ENCODE measurements at places on chromosomes 12 and 14. TPM values are rescaled to one million over a fixed set of nuclear protein-coding genes. Genes with fewer than 3 reads are reported as not detected.

GRCh38 chr12:116558280-116559161 lies 660 bp upstream of the MAP1LC3B2 start:
- no peak overlapping the region for H3K4me3 ChIP-seq
- no peaks in the 10 kb centered on the region for H3K36me3 ChIP-seq
- DNase-seq, result no peak
- H3K4me1 ChIP-seq, result peaks cover 28% of the 10 kb centered on the region

The POLE gene
- total RNA-seq, result 21.5 TPM

GRCh38 chr14:99466758-99467157 lies 13.9 kb downstream of the SETD3 start:
- no peak overlapping the region for H3K4me3 ChIP-seq
- H3K4me1 ChIP-seq, result peaks cover 23% of the 10 kb centered on the region

GRCh38 chr12:20716037-20716436 lies 20.9 kb downstream of the SLCO1C1 start:
- H3K4me3 ChIP-seq, result no peak overlapping the region
- H3K27ac ChIP-seq, result no peak overlapping the region
- no peaks in the 10 kb centered on the region for H3K36me3 ChIP-seq
- H3K27me3 ChIP-seq, result no peaks in the 10 kb centered on the region
- H3K4me1 ChIP-seq, result no peaks in the 10 kb centered on the region
- no peak for DNase-seq

DNA sequence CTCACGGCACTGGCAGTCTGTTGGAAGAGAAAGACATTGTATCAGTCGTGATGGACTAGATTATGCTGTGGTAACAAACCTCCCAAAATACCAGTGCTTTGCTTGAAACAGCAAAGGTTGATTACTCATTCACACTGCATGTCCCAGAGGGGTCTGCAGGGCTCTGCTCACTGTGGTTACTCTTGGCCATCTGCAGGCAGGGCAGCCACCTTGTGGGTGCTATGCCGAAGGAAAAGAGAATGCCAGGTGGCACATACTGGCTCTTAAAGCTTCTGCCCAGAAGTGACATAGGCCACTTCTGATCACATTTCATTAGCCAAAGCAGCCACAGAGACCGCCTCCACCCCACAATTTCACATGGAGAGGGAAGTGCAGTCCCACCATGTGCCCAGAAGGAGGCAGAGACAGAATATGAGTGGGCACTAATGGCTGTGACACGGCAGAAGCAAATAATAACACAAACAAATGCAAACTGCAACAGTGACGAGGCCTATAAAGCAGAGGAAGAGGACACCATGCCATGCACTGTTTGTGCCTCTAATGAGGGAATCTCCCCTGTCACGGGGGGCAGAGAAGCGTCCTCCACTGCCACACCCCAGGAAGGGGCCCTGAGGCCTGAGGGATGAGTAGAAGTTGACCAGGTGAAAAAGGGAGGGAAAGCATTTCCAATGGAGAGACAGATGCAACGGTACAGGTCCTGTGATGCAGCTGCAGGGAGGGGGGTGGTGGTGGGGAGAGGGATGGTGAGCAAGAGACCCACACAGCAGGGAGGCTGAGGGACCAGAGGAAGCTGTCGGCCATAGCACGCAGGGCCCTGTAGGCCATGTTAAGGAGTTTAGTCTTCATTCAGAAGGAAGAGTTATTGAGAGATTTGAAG lies 51.7 kb upstream of the KICS2 start:
- no peaks in the 10 kb centered on the region for H3K4me1 ChIP-seq
- no peaks in the 10 kb centered on the region for H3K36me3 ChIP-seq
- H3K27ac ChIP-seq, result no peak overlapping the region
- DNase-seq, result peak; percentile 9

The GOLGA3 gene
- 53.6 TPM for total RNA-seq

DNA sequence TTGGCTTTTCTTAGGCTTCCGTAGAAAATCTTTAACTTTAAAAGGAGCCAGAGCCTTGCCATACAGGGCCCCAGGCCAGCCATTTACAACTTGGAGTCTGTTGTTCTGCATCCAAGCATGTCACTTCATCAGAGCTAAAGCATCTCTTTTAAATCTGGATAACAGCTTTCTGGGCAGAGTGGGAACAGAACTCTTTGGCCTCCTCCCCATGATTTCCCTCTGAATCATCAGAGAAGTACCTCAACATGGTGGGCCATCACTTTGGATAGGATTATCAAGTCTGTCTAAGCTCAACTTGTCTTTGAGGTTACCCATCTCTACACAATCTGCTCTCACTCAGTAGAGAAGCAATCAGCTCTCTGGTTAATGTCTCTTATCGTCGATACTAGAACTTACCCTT lies 170.9 kb downstream of the SLC6A15 start:
- no peak overlapping the region for H3K4me3 ChIP-seq
- no peak overlapping the region for H3K27ac ChIP-seq
- no peaks in the 10 kb centered on the region for H3K27me3 ChIP-seq
- DNase-seq, result peak; percentile 76

DNA sequence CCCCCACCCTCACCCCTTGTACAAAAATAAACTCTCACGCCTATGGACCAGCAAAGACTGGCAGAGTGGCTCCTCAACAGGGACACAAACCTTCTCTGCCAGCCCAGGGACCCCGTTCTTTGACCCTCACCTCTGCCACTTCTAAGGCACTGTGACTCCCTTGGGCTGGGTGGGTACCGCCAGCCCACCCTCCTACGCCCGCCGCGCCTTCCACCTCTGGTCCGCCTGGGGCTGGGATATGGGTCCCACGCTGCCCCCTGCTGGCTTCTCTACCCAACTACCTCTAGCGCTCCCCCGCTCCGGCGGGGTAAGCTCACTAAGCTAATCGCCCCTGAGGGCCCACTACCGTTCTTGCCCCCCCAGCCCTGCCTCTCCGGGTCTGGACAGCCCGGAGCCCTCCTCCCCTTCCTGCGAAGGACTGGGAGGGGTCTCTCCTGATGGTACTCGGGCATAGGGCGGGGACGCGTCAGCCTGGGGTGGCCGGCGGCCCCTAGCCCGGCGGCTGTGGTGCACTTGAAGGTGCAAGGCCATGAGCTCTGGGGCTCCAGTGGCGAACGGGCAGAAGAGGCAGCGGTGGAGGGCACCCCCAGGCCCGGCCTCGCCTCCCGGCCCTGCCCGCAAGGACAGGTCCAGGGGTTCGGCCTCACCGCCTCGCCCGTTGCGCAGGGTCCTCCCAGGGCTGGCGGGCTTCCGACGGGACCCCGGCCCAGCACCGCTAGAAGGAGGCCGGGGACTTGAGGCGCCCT lies 8.1 kb downstream of the ZNF219 start:
- H3K4me3 ChIP-seq, result no peak overlapping the region
- no peak for DNase-seq
- H3K27me3 ChIP-seq, result no peaks in the 10 kb centered on the region
- H3K4me1 ChIP-seq, result peaks cover 24% of the 10 kb centered on the region
- H3K27ac ChIP-seq, result no peak overlapping the region

DNA sequence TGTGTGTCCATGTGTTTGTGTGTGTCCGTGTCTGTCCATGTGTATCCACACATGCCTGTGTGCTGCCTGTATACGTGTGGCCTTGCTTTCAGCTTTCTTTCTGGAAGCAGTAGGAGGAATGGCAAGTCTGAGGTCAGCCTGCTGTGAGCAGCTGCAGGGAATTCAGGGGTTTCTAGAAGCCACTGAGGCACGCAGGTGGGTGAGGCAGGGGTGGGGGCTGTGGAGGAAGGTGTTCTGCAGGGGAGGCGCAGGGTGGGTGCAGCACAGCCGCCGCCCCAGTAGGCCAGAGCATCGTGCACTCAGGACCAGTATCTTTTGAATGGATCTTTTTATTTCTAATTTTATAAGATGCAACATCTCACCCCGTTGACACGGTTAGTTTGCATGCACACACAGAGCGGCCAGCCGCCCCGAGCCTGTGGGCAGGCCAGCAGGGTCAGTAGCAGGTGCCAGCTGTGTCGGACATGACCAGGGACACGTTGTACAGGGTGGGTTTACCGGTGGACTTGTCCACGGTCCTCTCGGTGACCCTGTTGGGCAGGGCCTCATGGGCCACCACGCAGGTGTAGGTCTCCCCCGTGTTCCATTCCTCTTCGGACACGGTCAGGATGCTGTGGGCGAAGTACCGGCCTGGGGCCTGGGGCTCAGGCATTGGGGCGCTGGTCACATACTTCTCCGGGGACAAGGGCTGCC lies 327.7 kb downstream of the TMEM121 start:
- no peaks in the 10 kb centered on the region for H3K4me1 ChIP-seq
- H3K27me3 ChIP-seq, result no peaks in the 10 kb centered on the region
- no peak for DNase-seq
- H3K4me3 ChIP-seq, result no peak overlapping the region
- no peaks in the 10 kb centered on the region for H3K36me3 ChIP-seq

The DLGAP5 gene
- total RNA-seq, result 12.4 TPM

The IL26 gene
- total RNA-seq, result not detected

GRCh38 chr14:20419419-20419818 lies 6.1 kb upstream of the TEP1 start:
- H3K27ac ChIP-seq, result no peak overlapping the region
- H3K36me3 ChIP-seq, result no peaks in the 10 kb centered on the region
- H3K4me1 ChIP-seq, result no peaks in the 10 kb centered on the region

DNA sequence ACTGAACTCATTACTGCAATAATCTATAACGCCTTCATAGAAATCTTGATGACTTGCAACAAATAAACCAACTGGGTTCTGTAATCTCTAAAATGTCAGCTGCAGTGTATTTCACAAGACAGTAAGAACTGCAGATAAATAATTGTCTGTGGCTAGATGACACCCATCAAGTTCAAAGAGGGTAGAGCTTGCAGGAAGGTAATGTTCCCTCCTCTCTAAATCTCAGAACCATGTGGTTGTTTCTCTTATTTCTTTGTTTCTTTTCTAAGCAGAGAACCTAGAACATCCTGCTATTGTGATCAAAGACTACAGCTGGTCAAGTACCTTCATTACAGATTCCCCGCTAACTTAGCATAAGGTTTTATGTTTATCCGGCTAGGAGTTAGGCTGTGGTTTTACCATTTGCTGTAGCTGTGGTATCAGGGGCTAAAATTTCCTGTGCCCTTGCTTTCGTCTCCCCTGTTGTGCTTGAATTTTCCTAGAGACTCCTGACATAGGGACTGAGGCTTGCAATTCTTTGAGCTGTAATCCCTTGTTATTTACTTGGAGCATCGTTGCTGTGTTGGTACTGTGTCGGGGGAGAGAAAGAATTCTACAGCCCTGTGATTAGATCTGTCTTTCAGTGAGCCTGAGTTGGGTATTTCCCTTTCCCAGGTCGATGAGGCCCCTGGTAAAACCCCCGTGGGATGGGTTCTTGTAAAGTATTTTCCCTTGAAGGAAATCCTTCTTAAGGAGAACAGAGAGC lies 253.1 kb upstream of the BTG1 start:
- no peaks in the 10 kb centered on the region for H3K4me1 ChIP-seq
- no peak overlapping the region for H3K4me3 ChIP-seq
- no peaks in the 10 kb centered on the region for H3K36me3 ChIP-seq
- no peak overlapping the region for H3K27ac ChIP-seq

- no peaks in the 10 kb centered on the region for H3K36me3 ChIP-seq
- peaks cover 35% of the 10 kb centered on the region for H3K27me3 ChIP-seq
- H3K4me3 ChIP-seq, result no peak overlapping the region
- no peak overlapping the region for H3K27ac ChIP-seq
Measured at GRCh38 chr12:64825143-64826021, 935 bp downstream of the TBC1D30 start.

- H3K27ac ChIP-seq, result no peak overlapping the region
- H3K4me1 ChIP-seq, result no peaks in the 10 kb centered on the region
- H3K4me3 ChIP-seq, result no peak overlapping the region
- H3K36me3 ChIP-seq, result peaks cover 16% of the 10 kb centered on the region
- no peaks in the 10 kb centered on the region for H3K27me3 ChIP-seq
Measured at GRCh38 chr14:54985156-54985555, 41.7 kb downstream of the WDHD1 start.

- no peaks in the 10 kb centered on the region for H3K4me1 ChIP-seq
- no peak overlapping the region for H3K4me3 ChIP-seq
- no peak for DNase-seq
- H3K27me3 ChIP-seq, result no peaks in the 10 kb centered on the region
- no peaks in the 10 kb centered on the region for H3K36me3 ChIP-seq
- no peak overlapping the region for H3K27ac ChIP-seq
Measured at GRCh38 chr12:78403136-78403535, 461.4 kb upstream of the SYT1 start.

DNA sequence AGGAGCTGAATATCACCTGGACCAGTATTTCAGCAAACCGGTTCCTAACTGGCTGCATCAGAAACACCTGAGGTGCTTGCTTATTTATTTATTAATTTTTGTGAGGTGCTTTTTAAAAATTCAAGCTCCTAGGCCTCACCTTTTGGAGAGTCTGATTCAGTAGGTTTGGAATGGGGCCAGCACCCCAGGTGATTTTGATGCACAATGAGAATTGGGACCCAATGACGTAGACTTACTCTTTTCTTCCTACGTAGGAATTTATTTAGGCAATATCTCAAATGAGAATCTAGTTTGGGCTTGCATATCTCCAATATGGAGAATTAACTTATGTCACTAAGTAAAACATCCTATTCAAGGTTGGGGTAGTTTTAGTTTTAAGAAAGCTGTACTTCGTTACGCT lies 7.3 kb downstream of the YEATS4 start:
- H3K36me3 ChIP-seq, result peaks cover 24% of the 10 kb centered on the region
- no peak overlapping the region for H3K4me3 ChIP-seq
- no peaks in the 10 kb centered on the region for H3K27me3 ChIP-seq
- no peaks in the 10 kb centered on the region for H3K4me1 ChIP-seq
- no peak overlapping the region for H3K27ac ChIP-seq

The ASPG gene
- total RNA-seq, result 0.71 TPM

GRCh38 chr12:117363056-117363662 lies 1.7 kb upstream of the NOS1 start:
- DNase-seq, result no peak
- peaks cover 79% of the 10 kb centered on the region for H3K27me3 ChIP-seq
- H3K36me3 ChIP-seq, result no peaks in the 10 kb centered on the region
- H3K4me3 ChIP-seq, result no peak overlapping the region
- no peak overlapping the region for H3K27ac ChIP-seq
- H3K4me1 ChIP-seq, result no peaks in the 10 kb centered on the region

The SLC24A4 gene
- total RNA-seq, result 1.8 TPM

The RAD9B gene
- 3.5 TPM for total RNA-seq

DNA sequence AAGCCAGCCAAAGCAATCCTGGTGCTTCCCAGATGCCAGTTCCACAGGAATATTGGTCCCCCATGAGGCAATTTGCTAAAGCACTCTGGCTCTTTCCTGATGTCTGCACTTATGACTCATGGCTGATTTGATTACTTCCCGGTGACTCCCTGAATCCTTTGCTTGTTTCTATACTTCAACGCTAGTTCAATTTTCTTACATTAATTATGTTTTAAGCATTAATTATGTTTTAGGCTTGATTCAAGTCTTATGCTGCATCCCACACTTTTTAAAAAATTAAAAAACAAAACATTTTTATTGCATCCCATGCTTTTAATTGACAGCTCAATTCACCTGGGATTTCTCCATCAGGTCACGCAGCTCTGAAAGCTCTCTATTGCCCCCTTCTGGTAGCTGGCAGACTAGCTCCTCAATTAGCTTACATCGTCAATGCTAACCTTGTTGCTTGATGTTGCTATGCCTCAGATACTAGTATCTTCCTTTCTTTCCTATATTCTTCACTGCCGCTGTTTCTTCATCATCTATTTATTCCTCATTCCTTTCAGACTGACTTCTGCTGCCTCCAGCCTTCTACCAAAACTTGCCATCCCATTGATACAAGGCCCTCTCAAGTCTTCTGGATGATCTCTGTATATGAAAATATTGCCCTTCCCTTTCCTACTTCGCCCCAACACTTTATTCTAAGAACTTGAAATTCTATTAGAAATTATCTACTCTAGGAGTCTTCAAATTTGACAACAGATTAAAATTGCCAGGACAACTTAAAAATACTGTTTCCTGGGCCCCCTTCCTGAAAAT lies 32.0 kb downstream of the TSHR start:
- peaks cover 4% of the 10 kb centered on the region for H3K27me3 ChIP-seq
- H3K27ac ChIP-seq, result no peak overlapping the region
- no peaks in the 10 kb centered on the region for H3K36me3 ChIP-seq
- H3K4me3 ChIP-seq, result no peak overlapping the region
- peak; percentile 77 for DNase-seq
- no peaks in the 10 kb centered on the region for H3K4me1 ChIP-seq

All from muscle of leg (tissue), 16 donors.